ENCODE measurements at places on chromosomes 4 and X.

DNA sequence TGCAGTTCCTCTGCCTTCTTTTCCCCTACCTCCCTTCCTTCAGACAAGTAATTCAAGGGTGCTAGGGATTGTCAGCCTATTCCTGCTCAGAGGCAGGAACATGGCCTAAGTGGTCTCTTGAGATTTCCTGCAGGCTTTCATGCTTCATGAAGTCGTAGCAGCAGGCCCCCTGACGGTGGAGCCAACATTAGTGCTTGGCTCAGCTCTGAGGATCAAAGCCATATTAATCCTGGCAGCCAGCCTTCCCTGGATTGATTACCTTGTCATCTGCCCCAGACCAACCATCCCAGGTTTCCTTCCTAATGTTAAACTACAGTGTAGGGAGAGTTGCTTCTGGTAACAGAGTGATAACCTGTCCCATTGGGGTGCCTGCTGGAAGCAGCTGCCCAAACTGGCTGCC lies 84.1 kb downstream of the SLC16A2 start:
- no peak for DNase-seq

DNA sequence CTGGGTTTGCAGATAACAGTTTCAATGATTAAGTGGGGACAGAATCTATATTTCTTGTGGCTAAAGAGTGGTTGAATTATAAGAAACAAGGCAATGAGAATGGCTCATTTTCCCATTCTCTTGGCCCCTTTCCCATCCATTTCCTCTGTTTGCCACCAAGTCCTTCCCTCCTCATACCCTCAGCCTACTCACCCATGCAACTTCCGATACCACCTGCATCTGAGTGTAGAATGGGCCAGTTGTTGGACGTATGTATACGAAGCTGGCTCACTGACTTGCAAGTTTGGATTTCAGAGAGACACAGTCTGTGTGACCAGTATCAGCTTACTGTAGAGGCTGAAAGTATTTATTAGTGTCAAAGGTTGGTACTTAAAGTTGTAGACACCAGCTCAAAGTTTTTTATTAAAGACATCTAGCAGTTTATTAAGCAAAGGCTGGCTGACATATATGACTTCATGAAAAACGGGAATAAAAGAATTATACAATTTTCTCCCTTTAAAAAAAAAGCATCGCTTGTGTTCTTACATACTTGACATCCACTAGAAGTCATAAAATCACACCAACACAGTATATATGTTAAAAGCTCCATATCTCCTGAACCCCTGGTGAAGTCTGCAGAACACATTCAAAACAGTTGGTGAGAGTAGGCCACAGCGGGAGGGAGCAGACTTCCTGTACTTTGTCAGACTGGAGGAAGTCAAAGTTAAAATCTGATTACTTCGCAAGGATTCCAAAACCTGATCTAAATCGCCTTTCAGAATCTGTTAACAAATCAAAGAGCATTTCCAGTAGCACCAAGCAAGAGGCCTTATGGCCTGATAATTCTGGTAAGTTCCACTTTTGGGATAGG lies 22.4 kb upstream of the STIM2 start:
- DNase-seq = no peak

- no peak for DNase-seq
Observed at GRCh38 chrX:108036298-108036973, 8.4 kb upstream of the VSIG1 start.

- DNase-seq = no peak
Observed at GRCh38 chrX:9271789-9272525, 192.9 kb upstream of the TBL1X start.

DNA sequence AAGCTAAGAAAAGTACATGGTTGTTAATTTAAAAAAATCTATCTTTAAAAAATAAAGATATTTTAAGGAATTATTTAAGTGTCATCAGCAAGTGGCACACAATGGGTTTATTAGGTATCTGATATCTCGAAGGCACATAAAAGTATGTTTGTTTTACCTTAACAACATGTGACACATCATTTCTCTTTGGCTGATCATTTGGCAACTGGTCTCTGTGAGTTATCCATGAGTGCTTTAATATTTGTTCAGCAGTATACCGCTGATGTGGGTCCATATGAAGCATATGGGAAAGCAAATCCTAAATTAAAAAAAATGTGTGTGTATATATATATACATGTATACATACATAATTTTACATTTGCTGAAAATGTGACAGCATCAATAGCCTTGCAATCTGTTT lies 123.2 kb downstream of the RPS6KA6 start:
- no peak for DNase-seq

GRCh38 chrX:22634083-22634482 lies 361.4 kb downstream of the CBLL2 start:
- DNase-seq = no peak

GRCh38 chr4:152459326-152459725 lies 76.6 kb downstream of the FBXW7 start:
- DNase-seq = no peak

- no peak for DNase-seq
Observed at GRCh38 chr4:17063888-17064287, 165.4 kb upstream of the LDB2 start.

- DNase-seq = no peak
Observed at GRCh38 chrX:155313766-155314165, 20.6 kb downstream of the CLIC2 start.

DNA sequence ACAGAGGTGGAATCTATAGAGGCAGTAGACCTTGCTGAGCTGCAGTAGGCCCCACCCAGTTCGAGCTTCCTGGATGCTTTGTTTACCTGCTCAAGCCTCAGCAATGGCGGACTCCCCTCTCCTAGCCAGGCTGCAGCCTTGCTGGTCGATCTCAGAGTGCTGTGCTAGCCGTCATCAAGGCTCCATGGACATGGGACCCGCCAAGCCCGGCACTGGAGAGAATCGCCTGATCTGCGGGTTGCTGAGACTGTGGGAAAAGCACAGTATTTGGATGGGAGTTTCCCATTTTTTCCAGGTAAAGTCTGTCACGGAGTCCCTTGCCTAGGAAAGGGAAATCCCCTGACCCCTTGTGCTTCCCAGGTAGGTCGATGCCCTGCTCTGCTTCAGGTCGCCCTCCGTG lies 124.8 kb upstream of the KLF8 start:
- no peak for DNase-seq

GRCh38 chr4:100240008-100240407 lies 49.7 kb upstream of the DDIT4L start:
- no peak for DNase-seq

GRCh38 chr4:69321153-69321729 lies 41.0 kb downstream of the UGT2B28 start:
- no peak for DNase-seq

GRCh38 chr4:87633243-87633642 lies 16.8 kb upstream of the DMP1 start:
- DNase-seq = no peak

- no peak for DNase-seq
Observed at GRCh38 chr4:110155654-110156053, 42.8 kb downstream of the ELOVL6 start.

DNA sequence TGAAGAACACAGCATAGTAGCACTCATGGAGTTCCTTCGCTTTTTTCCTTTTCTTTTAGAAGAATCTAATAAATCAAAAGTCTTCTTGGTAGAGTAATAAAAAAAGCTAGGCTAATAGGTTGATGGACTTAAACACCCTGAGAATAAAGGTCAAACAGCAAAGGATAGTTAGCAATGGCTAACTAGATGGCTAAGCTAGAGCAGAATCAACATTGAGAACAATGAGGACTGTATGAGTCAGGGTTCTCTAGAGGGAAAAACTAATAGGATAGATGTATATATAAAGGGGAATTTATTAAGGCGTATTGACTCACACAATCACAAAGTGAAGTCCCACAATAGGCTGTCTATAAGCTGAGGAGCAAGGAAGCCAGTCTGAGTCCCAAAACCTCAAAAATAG lies 550.9 kb downstream of the GLUD2 start:
- DNase-seq = no peak

GRCh38 chr4:27819246-27819645 lies 958.6 kb downstream of the STIM2 start:
- DNase-seq = no peak

GRCh38 chr4:5452156-5452555 lies 256.2 kb downstream of the EVC2 start:
- no peak for DNase-seq

DNA sequence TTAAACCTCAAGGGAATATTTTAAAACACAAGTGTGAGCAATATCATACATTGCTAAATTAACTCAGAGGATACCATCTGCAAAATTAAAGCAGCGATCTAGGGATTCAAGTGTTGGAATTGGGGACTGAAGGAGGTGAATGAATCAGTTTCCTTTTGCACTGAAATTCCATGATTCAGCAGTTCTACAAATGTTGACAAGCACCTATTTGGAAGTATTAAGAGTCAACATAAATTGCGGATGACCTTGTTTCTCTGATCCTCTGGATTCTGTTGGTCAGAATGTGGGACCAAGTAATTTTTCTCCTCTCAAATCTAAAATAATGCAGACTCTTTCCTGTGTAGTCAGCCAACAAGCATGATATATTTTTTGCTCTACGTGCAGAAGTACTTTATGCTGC lies 78.8 kb downstream of the LDB2 start:
- no peak for DNase-seq

DNA sequence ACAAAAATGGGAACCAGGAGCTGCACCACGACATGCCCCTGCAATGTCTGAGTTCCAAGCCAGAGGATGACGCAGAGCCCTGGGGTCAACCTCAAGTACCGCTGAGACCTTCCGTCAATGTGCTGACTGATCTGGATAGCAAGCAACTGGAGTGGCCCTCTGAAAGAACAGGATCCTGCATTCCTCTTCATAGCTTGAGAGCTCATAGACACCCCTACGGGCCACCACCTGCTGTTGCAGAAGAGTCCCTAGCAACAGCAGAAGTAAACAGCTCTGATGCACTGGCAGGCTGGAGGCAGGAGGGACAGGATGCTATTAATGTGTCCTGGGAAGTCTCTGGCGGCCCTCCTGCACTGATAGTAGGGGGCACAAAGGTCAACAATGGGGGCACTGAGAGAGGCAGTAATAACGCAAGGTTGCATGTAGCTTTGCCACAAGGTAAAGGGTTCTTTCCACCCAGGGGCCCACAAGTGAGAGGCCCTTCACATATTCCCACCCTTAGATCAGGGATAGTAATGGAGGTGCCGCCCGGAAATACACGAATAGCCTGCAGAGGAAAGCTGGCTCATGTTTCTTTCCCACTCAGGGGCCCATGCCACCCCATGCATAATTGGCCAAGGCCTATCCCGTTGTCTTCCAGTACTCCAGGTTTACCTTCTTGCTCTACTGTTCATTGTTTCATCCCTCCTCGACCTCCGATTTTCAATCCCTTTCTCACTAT lies 1.3 kb downstream of the PRR32 start:
- no peak for DNase-seq

DNA sequence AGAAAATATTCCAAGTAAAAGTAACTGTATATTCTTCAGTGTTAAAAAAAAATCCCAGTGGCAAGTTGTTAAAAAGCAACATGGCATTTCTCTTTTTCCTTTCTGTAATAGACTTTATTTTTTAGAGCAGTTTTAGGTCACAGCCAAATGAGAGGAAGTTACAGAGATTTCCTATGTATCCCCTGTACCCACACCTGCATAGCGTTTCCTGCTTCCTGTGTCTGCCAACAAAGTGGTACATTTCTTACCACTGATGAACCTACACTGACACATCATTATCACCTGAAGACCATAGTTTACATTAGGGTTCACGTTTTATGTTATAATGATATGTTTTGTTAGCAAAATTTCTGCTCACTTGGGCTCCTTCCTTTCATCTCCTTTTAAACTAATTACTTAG lies 124.7 kb downstream of the GPAT3 start:
- DNase-seq = no peak

GRCh38 chr4:152050106-152050505 lies 289.3 kb upstream of the GATB start:
- DNase-seq = no peak

GRCh38 chr4:21991562-21991961 lies 43.0 kb upstream of the KCNIP4 start:
- no peak for DNase-seq

DNA sequence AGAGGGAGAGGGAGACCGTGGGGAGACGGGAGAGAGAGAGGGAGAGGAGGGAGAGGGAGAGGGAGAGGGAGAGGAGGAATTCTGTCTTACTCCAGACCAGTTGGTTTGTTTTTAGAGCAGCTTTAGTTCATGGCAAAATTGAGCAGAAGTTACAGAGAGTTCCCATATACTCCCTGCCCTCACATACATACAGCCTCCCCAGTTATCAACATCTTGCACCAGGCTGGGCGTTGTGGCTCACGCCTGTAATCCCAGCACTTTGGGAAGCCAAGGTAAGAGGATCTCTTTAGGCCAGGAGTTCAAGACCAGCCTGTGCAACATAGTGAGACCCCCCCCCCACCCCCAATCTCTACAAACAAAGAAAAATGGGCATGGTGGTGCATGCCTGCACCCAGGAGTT lies 79.8 kb upstream of the OGT start:
- DNase-seq = no peak

DNA sequence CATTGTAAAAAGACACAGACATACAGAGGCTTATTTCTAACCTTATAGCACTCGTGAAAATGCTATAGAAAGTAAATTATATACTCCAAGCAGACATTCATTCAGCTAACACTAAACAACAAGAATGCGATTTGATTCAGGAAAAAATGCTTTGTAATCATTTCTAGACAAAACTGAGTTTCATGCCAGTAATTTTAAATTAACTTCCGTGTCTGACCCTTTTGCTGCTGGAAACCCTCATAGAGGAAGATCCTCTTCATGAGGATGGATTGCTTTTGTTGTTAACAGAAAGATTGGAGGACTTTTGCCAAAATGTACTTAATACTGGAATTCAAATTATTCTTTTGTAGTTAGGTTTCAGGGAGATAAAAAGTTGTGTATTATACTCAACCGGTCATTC lies 43.3 kb downstream of the GUCY1A1 start:
- no peak for DNase-seq

GRCh38 chrX:136262812-136263315 lies 11.7 kb upstream of the MAP7D3 start:
- no peak for DNase-seq

DNA sequence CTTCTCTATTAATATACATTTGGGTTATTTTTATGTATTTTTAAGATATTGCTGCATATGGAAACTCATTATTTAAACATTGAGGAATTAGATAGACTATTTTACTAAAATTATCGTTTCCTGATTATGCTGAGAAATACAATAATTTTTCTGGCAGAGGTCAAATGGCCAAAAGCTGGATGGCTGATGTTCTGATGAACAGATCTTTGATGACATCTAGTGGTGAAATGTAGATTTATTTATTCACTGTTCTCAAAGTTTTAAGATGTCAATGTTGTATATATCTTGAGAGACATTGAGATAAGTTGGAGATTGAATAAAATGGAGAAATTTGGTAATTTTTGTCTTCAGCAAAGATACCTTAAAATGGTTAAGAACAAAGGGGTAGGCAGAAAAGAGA lies 96.2 kb downstream of the UGT8 start:
- no peak for DNase-seq

- no peak for DNase-seq
Observed at GRCh38 chr4:68683034-68683433, 12.6 kb upstream of the UGT2B15 start.

- no peak for DNase-seq
Observed at GRCh38 chr4:98609934-98610333, 48.5 kb downstream of the TSPAN5 start.

DNA sequence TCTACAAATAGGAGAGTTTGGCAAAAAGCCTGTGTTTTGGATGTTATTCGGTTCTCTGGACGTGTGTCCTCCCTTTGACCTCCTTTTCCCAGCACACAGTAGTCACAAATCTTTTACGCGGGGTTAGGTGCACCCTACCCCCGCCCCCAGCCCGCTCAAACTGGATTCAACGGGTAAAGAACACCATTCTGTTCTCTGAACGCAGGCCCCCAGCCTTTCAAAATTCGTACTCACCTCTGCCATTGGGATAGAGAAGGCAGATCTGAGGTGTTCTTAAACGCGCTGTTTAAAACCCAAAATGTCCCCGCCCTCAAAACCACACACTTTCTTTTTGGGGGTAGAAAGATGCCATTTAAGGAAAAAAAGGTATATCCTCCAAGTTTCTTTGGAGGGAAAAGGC lies 2.7 kb downstream of the LEF1 start:
- no peak for DNase-seq

Measured in left renal cortex interstitium (tissue), 4 donors.